ENCODE measurements at places on chromosomes 11 and 22. TPM values are rescaled to one million over a fixed set of nuclear protein-coding genes. Genes with fewer than 3 reads are reported as not detected.

- DNase-seq: no peak
Measured at GRCh38 chr11:74686792-74687191, 44.4 kb downstream of the CHRDL2 start.

DNA sequence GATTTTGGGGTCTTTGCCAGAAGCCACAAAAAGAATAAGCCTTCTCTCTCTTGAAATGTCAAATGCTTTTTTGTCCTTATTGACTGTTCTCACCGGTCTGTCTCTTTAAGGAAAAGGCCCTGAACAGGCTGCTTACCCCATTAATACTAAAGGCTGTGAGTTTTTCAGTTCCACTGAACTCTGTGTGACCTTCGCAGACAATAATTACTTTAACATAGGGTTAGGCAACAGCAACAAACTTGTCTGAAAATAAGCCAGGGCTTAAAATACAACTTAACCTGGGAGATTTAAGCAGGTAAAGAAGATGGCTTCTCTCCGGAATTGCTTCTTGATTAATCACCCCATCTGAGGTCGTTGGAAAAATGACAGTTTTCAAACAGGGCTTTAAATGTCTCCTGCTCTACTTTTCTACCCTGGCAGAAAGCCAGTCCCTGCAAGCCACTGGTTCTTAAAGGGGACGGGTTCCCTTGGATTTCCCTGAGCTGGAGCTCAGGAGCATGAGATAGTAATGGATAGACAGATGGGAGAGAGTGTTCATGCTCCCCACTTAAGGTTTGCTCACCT lies 69.4 kb downstream of the ARL14EP start:
- peak; percentile 32 for DNase-seq

- no peak for DNase-seq
Measured at GRCh38 chr11:70029861-70030380, 48.2 kb upstream of the ANO1 start.

GRCh38 chr22:22941831-22942510 lies 54.4 kb downstream of the IGLL5 start:
- no peak for DNase-seq

DNA sequence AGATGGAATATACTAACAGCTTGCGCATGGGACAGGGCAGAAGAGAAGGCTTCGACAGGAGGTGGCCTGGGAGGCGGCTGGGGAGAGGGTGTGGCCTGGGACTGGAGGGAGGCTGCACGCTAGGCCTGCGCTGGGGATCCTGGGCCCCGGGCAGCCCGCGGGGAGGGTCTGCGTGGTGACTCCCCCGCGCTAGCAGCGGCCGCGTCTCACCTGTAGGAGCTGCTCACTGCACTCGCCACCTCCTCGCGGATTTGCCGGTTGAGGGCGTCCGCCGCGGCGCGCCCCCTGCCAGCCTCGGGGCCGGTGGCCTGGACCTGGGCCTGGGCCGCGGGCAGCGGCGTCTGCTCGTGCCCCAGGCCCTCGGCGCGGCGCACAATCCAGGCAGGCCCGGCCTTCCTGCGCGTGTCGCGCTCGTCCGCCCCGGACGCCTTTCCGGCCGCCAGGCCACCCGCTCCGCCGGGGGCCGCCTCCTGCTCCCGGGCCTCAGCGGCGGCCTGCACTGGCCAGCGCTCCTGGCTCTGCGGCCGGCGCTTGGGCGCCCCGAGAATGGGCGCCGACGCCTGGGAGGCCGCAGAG lies 1.5 kb downstream of the MAP6 start:
- peak; percentile 34 for DNase-seq

DNA sequence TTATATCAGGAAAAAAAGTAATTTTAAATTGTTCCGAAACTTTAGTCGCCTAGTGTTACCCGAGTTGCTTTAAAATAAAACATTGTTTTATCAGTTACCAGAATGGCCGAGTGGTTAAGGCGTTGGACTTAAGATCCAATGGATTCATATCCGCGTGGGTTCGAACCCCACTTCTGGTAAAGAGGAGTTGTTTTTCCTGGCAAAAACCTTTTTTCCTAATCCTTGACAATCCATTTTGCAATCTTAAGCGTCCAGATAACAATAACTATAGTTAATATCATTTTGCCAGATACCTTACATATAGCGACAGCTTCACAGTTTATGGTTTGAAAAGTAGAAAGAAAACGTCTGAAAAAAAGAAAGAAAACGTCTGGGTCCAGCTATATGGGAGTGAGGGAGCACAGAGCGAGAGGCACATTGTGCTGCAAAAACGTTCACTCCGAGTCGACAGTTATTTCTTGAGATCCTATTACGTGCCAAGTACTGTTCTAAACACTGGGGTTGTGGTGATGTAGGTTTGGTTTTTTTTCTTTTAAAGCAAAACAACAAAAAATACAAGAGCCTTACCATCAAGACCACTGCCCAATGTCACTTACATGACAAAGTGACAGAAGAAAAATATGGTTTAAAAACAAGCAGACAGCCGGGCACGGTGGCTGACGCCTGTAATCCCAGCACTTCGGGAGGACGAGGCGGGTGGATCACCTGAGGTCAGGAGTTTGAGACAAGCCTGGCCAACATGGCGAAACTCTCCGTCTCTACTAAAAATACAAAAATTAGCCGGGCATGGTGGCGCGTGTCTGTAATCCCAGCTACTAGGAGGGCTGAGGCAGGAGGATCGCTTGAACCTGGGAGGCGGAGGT lies 40.6 kb downstream of the OR4D9 start:
- peak; percentile 77 for DNase-seq

GRCh38 chr11:18379201-18379600 lies 15.2 kb upstream of the LDHA start:
- DNase-seq: no peak

The SYT9 gene
- total RNA-seq: 0.59 TPM

- DNase-seq: no peak
Measured at GRCh38 chr11:112465433-112466024, 204.9 kb upstream of the PLET1 start.

The CHRM1 gene
- total RNA-seq: not detected

DNA sequence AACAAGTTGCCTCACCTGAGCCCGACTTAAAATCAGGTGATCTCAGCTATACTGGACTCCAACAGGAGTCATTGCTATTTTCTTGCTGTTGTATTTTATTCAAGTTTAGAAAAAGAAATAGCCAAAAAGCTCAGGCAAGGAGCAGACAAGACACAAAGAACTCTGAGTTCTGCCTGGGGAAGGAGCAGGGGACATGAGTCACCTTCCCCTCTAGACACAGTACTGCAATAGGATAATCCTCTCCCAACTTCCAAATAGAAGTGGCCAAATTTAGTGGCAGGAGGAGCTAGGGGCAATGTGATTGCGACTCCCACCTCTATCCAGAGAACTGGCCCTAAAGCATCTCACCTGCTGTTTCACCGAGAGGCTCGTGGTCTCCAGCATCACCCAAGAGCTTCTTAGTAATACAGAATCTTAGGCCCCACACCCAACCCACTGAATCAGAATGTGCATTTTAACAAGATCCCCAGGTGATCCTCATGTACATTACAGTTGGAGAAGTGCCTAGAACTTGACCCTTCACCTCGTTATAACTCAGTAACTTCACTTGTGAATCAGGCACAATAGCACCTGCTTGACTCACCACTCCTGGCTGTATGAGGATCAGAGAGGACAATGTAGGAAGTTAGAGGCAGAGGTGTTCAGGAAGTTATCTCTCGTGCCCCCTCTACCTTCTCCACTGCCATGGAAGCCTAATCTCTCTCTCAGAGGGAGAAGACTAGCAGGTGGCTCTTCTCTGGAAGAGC lies 56.8 kb upstream of the FBXO3 start:
- peak; percentile 33 for DNase-seq

DNA sequence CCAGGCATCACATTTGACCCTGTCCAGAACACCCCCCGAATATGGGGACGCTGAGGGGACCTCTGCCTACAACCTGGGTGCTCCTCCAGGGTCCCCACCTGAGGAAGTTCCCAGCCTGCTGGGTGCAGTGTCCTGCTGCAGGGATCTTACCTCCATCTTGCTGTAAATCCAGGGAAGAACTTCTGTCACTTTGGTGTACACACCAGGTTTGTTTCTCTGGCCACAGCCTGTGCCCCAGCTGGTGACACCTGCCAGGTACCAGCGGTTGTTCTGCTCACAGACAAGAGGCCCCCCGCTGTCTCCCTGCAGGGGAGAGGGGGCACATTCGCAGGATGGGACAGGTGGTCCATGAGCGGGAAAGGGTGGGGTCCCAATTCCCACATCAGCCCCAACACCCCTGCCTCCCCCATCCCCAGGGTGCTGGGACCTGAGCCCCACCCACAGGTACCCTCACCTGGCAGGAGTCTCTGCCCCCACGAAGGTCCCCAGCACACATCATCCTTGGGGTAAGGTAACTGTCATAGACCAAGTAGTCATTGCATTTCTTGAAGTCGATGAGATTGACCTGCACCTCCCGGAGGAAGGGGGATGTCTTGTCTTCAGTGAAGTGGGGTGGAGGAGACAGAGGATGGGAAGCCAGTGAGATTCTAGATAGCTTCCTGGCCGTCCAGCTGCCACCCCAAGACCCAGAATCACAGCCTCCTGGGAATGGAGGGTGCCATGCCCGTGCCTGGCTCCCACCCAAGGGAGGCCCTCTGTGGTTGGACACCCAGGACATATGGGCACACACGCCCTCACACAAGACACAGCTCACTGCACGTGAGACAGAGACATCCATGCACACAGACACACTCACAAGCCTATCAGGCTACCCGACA lies 25.5 kb downstream of the TMPRSS13 start:
- no peak for DNase-seq

The BBOX1 gene
- total RNA-seq: not detected

DNA sequence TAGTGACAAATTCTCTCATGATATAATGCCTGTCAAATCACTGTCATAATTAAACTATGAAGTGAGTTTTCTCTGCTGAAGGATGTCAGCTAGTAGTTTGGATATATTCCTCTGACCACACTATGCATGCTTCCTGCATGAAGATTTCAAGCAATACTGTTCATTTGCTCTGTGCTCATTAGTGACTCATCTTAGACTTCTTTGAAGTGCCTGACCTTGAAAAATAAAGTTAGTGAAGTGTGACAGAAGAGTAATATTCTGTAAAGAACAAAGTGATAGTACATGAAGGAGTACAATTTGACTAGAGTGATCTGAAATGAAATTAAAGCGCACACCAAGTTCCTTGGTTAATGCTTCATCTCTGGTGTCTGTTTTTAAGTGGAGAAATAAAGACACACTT lies 629.5 kb upstream of the ANO3 start:
- no peak for DNase-seq

GRCh38 chr22:41919357-41920224 lies 4.7 kb upstream of the SHISA8 start:
- DNase-seq: peak; percentile 14

GRCh38 chr11:77208535-77208934 lies 80.5 kb downstream of the MYO7A start:
- DNase-seq: no peak

DNA sequence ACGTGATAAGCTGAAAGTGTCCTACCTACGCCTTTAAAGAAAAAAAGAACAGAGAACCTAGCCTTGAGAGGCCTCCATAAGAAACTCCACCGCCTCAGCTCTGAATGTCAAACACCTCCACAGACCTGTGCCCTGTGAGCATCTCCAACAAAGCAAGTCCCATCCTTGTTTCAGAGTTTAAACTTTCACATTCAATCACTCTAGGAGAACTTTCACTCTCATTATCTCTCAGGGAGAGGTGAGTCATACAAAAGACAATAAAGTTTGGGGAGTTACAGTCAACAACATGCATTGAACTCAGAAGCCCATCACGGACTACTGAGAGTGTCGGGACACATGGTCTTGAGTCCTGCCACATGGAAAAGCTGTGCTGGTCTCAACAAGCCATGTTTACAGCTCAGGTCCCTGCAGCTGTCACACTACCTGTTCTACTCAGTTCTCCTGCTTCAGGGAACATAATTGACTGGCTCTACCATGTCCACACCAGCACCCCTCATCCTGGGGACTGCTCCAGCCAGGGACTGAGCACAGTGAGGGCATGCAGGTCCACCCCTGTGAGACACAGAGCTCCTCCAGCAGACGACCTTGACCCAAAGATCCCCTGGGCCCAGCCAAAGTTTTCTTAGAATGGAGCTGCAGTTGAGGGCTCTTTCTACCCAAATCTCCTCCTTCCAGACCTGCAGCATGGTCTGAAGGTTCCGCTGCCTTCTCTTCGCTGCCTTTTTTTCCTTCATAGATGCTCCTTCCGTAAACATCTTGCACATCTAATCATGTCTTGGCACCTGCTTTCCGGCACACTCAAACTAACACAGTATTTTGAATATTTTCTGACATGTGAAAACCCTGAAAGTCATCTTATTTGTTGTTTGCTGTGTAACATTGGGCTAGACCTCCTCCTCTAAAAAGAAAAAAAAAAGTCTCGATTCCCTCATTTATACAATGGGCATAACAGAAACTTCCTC lies 114.9 kb downstream of the ETS1 start:
- peak; percentile 76 for DNase-seq

DNA sequence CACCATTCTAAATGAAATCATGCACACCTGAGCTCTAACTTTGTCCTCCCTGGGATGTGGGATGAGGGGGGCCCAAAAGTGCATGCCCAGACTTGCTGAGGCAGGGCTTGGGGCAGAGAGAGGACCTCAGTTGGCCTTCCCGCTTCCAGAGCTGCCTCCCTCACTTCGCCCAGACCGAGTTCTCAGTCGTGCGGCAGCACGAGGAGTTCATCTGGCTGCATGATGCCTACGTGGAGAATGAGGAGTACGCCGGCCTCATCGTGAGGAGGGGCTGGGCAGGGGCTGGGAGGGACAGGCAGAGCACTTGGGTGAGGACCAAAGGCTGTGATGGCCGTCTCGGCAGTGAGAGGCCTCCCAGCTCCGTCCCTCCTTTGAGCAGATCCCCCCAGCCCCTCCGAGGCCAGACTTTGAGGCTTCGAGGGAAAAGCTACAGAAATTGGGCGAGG lies 8.2 kb downstream of the CFL1 start:
- DNase-seq: no peak

- peak; percentile 17 for DNase-seq
Measured at GRCh38 chr11:125939081-125939521, 6.7 kb upstream of the VSIG10L2 start.

GRCh38 chr11:2704356-2704755 lies 4.6 kb upstream of the KCNQ1OT1 start:
- DNase-seq: no peak

- DNase-seq: no peak
Measured at GRCh38 chr11:27496461-27496860, 10.1 kb downstream of the LIN7C start.

The KCNJ1 gene
- total RNA-seq: not detected

DNA sequence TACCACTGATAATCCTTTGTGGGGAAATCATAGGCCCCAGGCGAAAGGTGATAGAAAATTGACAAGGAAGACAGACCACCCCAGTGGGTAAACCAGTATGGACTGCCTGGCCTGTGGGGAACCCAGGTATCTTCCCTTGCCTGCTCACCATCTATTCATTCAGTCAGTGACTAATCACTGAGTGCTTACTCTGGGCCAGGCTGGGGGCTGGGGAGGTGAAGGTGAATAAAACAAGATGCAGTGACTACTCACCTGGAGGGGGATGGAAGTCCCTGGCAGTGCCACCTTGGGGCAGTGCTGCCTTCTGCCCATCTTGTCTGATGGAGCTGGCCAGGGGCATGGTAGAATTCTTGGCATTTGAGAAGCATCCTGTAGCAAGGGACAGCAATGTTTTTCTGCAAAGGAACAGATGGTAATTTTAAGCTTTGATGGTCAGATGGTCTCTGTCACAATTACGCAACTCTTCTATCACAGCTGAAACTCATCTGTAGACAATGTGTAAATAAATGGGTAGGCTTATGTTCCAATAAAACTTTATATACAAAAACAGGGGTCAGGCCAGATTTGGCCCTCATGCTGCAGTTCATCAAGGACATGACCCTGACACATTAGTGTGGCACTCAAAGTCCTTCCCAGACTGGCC lies 4.6 kb downstream of the ISX start:
- DNase-seq: no peak

- no peak for DNase-seq
Measured at GRCh38 chr22:37575490-37576003, 4.3 kb downstream of the LGALS2 start.

The BTG4 gene
- total RNA-seq: not detected

GRCh38 chr11:115893461-115894099 lies 389.4 kb upstream of the CADM1 start:
- DNase-seq: peak; percentile 95
